ENCODE measurements at places on chromosomes 4 and X.

DNA sequence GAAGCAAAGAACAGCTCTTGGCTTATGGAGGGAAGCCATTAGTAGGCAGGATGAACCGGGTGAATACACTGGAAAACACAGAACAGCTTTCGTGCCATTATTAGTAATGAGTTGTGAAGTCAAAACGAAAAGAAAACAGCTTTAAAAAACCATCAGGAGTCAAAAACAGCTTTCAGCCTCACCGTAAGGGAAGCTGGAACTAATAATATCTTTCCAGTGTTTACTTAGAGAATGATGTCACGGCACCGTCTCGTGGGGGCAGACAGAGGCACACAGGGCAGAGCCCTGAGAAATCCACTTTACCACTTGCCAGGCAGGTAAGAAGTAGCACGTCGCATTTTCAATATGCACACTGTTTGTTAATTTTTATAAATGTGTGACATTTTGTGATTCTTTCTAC is 37.9 kb upstream of the HMX1 start:
- no peak for DNase-seq

- peak; percentile 68 for DNase-seq
Observed at GRCh38 chrX:22159071-22159470, 113.6 kb upstream of the CBLL2 start.

DNA sequence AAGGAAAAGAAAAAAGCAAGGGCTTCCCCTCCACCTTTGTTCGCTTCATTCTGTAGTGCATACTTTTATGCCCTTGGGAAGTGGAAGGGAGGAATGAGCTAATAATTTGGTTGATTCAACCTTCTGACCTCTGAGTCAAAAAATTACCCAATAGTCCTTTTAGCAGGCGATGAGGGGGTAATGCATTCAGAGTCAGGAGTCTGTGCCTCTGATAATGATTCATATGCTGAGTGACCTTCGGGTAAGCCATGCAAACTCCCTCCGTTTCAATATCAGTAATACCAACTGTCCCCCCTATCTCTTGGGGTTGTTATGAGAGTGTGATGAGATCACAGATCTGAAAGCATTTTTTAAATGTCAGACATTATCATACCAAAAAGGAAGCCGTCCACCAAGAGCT is 41.6 kb upstream of the ACSL4 start:
- DNase-seq, result no peak

DNA sequence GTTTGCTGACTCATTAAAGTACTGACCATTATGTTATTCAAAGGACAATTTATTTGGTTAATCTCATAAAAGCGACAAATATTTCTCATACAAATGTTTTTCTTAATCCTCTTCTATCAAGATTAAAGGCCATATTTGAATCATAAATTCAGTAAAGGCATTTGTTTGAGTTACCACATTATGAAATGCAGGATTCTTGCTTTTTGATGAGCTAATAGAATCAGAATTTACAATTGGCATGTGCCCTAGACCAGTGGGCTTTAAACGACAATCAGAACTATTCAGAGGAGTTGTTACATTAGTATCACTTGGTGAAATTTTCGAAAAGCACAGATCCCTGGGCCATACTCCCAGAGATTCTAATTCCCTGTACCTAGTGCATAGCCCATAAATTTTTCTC is 55.3 kb downstream of the KLHL4 start:
- DNase-seq, result no peak

DNA sequence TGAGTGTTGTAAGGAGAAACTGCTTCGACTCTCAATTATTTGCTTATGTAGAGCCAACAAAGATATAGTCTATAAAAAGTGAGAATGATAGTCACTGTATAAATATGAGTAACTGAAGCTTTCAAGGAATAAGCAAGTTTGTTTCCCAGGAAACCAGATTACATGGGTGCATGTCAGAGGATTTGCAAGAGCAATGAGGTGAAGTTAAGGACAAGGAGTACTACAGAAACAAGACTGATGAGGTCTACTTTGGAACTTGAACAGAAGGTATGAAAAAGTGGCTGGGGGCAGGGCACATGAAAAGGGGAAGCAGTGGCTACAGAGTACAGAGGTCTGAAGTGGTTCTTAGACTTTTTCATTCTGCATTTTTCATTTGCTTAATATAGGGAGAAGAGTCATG is 321.0 kb upstream of the CXXC4 start:
- no peak for DNase-seq

GRCh38 chrX:50920132-50920531 is 9.6 kb downstream of the BMP15 start:
- peak; percentile 7 for DNase-seq

GRCh38 chrX:151828439-151829080 is 84.1 kb upstream of the MAGEA4 start:
- DNase-seq, result no peak

GRCh38 chr4:90237751-90238530 is 110.7 kb downstream of the CCSER1 start:
- DNase-seq, result no peak

DNA sequence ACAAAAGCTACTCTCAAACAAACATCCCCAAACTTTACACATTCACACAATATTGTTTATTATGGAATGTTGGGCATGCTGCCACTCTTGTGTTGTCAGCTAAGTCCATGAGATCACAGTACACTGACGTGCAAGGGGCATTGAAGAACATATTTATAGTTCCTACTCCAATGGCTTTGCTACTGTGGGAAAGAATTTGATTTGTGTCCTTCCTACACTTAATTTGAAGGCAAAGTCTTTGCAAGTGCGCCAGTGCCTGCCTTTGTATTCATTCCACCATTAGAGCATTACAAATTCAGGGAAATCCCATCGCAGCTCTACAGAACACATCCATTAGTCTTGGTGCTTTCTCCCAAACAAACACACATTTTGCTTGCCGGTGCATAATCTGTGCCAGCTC is 45.4 kb upstream of the FTHL17 start:
- DNase-seq, result no peak

- DNase-seq, result peak; percentile 76
Observed at GRCh38 chr4:152063621-152064240, 302.9 kb upstream of the GATB start.

DNA sequence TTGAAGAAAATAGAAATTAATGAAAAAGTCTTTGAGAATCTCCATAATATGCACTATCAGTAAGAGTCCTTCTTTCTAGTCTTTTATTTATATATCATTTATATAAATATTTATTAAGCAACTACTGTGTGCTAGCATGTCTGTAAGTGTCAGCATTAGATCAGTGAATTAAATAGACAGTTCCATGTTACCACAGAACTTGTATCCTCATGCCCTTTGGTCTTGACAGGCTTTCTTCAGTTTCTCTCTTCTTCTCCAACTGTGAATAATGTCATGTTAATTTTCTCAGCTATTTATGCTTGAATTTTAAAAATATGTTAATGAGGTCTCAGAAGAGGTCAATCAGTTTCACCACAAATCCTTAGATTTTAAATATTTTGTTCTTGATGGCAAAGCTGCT is 389.6 kb upstream of the TRAM1L1 start:
- DNase-seq, result no peak

- DNase-seq, result peak; percentile 35
Observed at GRCh38 chr4:113825272-113825671, 63.7 kb upstream of the CAMK2D start.

All from SJCRH30 (cell line).